ENCODE measurements at places on chromosomes 12 and 14.
A peak's percentile ranks its signal among the peaks of the same experiment; 100 is the strongest.

GRCh38 chr14:67480011-67480410 is 8.5 kb downstream of the TMEM229B start:
- DNase-seq = no peak

- DNase-seq = no peak
Measured at GRCh38 chr12:32828552-32828951, 68.0 kb downstream of the PKP2 start.

GRCh38 chr14:30998100-30998706 is 27.2 kb upstream of the AP4S1 start:
- no peak for DNase-seq

DNA sequence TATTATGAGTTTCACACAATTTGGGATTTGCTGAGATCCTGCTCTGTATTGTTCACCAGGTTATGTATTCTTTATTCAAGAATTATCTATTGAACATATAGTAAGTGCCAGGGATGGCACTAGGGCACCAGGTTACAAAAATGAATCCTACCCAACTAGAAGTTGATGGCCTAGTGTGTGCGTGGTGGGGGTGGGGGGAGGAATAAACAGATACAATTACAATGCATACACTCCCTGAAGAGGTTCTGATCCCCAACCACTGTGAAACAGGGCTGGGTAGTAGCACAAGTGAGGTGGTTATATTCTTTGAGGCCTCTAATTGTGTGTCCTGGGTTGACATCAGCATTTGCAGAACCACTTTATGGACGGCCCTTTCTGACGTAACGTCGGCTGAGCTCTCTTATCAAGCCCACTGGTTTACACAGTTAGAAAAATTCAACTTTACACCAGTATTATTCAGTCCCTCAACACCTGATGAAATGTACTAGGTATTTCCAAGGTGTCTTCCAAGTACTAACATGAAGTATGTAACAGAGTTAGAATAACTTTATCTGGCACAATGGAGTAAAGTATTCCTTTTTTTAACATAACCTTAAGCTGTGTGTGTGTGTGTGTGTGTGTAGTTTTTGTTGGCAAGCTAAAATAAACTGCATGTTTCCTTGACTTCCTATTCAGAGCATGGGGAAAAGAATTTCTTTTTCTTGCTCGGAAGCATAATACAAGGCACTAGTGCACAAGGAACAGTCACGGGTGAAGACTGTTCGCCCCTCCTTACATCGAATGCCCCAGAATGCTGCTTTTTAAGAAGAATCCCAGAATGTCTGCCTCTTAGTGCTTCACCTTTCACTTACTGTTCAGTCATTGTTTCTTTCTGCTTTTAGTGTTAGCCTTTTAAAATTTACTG is 8.1 kb upstream of the GLRX5 start:
- DNase-seq = no peak

DNA sequence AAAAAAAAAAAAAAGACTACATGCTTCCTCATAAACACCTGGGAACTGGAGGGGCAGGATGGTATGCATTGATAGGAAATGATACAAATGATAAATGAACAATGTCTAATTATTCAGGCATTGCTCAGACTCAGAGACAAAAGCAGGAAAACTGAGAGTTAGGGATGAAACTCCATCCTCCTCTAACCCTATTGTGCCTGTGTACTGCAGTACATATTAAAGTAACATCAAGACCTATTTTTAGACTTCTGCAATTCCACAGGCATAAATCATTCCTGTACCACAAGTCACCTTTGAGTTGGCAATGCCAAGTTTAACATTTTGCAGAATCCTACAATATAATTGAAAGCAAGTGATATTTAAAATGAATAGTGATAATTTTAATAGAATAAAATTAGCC is 156.5 kb upstream of the USP15 start:
- DNase-seq = no peak

DNA sequence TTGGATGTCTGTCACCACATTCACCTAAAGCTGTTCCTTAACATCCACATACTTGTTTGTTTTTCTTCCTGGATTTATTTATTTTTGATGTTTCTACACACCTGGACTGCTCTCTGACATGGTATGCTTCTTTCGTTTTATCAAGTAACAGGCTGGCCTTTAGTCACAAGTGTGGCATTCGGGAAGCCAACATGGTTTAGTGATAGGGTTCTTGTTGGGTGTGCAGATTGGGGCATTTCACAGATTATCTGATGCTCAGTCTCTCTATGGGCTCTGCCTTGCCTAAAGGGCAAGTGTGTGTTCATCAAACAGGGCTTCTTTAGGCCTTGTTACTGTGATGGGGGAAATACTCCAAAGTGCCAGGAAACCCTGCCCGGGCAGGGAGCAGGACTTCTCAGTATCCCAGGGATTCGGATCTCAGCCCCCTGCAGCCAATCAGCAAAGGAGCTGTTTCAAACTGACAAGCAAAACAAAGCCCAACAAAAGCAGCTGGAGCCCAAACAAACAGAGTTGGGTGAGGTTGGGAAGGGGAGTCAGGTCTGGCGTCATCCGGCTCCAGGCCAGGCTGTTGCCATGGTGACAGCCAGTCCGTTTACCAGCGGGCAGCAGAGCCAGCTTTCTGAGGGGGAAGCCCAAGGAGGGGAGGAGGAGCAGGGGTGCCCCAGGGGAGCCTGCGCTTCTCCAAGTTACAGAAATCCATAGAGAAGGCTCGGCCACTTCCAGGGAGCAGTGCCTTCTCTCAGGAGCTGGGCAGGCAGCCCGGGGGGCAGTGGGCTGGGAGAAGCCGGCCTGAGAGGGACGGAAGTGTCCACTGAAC is 31.9 kb downstream of the FOS start:
- DNase-seq = no peak

DNA sequence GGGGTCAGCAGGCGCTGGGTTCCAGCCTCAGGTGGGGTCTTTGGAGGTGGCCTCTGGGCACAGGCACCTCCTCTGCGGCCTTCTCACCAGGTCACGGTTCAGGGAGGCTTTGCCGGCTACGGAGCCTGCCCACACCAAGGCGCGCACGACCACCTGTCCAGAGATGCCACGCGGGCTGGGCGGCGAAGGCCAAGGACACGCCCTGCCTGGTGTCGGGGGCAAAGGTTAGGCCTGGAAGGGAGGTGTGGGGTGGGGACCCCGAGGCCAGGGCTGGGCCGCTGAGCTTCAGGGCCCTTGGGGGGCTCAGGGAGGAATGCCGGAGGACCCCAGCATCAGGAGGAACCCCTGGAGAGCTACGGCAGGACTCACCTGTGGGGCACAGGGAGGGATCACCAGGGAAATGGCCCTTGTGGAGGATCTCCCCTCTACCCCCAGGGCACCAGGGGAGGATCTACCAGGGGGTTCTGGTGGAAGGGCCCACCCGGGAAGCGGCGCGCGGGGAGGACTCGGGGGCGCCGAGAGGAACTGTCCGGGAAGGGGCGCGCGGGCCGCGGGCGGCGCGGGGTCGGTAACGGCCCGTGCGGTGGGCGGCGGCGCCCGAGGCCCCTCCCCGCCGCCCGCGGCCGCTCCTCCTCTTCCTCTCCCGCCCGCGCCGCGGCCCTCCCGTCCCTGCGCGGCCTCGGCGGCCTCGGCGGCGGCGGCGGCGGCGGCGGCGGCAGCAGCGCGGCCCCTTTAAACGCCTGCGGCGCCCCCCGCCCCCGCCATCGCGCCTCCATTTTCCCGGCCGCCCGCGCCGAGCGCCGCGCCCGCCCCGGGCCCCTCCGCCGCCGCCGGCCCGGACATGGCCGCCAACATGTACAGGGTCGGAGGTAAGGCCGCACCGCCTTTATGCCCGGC is at the start of gene MTA1:
Gene MTA1 (plus strand): TSS at position 633 of the 897 bp plus-strand sequence. CDS start 209 bp downstream, at position 842.
- DNase-seq = peak; percentile 33

DNA sequence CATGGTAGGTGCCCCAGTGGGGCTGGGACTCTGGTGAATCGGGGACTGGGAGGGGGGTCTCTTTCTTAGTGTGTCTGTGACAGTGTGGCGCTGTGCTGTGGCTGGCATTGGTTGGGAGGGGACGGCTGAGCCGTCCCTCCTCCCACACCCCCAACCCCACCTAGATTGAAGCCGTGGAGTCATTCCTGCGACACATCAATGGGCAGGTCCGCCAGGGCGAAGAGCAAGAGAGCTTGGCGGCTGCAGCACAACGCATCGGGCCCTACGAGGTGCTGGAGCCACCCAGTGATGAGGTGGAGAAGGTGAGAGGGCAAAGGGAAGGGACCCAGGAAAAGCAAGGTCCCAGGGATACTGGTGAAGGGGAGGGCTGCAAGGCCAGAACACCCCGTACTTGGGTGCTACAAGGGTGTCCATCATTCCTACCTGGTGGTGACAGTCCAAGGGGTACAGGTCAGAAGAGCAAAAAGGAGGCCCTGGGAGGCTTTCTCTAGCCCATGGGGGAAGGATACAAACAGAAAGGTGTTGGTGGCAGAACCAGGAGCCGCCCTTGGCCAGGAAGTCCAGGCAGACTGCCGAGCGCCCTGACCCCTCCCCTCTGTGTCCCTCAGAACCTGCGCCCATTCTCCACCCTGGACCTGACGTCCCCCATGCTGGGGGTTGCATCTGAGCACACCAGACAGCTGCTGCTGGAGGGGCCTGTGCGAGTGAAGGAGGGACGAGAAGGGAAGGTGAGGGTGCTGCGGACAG is 7.4 kb downstream of the PLEKHG6 start:
- no peak for DNase-seq

GRCh38 chr12:52221912-52222457 is 11.1 kb upstream of the KRT7 start:
- no peak for DNase-seq

DNA sequence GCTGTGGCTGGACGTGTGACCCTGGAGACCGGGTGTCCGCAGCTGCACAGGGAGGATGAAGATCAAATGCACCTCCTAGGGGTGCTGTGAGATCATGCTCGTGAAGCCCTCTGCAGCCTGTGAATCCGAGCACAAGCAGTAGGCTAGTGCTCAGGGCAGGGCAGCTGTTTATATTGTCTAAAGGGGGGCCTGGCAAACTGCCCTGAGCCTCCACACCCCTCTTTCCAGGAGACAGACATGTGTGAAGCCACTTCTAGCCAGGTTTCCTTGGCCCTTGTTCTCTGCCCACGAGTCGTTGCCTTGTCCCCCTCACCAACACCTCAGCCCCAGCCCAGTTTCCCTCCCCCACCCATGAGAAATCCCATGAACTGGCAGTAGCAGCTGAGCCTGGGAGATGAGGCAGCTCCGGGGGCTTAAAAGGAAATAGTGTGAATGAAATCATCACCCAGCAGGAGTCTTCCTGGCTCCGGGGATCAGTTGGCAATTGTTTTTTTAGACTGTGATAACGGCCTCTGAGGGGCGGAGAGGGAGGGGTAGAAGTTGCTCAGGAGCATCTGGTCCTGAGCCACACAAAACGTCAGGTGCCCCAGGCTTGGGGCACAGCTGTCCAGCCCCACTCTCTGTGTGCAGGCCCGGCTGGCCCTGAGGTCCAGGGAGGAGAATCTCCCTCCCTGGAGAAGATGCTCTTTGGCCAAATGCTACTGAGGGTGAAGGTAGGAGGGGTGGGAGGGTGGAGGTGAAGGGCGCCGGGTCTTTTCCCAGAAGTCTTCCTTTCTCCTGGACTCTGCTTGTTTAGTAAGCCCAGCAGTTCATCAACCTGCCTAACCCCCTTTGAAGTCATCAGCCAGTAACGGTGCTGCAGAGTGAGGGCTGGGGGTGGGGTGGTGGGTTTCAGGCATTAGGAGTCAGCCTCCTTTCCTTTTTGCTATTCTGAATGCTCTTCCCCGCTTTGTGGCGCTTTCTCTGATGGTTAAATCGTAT is 4.0 kb downstream of the FGF6 start:
- no peak for DNase-seq

DNA sequence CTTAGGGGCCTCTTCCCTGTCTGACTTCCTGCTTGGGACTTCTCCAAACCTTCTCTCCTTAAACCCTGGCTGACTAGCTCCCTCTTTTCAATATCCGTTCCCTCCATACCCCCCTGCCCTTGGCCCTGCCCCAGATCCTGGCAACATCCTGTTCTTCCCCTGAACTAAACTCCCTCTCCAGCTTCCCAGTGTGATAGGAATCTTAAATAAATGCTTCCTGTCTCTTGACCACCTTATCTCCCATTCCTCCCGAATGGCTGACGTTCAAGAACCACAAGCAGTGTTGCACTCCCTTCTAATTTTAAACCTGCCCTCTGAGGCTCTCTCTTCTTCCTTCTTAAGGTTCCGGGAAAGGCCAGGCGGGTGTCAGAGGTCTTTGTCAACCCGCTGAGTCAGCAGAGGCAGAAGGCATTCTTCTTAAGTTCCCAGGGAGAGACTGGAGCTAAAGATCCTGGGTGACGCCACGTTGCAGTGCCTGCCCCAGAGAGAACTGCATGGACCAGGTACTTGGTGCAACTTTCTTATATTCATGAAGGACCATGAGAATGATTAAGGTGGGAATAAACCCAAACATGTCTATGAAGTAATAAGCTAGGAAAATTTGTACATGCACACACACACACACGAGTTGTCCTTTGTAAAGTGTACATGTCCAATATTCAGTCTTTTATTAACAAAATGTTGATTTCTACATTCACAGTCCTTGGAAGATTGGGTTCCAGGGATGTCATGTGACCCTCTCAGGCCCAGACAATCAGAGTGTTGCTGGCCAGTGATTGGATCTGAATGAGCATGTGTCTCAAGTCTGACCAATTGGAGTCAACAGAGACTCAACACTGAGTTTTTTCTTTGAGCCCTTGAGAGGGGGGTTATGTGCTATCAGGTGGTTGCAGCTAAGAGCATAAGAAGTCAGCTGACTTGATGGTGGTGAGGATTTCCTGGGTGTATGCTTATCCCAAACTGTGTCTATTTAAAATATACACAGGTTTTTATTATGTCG is 420.2 kb upstream of the TBX3 start:
- DNase-seq = no peak

DNA sequence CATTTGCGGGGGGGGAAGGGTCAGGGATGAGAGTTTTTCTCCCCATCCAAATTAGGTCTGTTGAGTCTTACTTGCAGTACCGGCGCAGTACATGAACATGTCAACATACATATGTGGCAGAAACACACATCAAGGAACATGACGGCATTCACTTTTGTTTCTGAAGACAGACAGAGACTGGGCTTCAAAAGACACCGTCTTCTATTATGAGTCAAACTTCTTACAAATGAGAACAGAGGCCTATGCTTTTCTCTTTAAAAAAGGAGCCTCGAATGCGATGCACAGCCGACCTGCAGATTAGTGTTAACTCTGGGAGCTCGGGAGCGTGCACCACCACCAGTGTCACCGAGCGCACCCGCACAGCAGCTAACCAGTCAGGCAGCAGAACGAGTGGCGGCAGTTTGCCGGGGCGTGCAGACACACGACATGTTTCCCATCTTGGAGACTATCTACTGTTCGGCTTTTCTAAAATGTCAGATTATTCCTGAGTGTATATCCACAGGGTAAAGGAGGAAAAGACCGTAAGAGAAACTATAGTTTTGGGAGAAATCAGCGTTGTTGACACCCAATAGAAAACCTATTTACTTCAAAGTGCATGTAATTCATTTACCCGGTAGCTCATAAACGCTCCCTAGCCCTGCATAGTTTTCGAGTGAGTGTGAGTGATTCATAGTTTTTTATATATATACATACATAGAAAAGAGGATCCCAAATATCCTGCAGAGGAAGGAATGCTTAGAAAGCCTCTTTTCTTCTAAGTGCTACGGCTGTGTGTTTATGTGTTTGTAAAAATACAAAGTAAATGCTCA is 33.0 kb downstream of the UBR7 start:
- DNase-seq = no peak

Data from activated T-helper 1 cell treated with Interleukin-2 at 50 U/mL for 16 hours (primary cell).